ENCODE measurements at places on chromosomes 5 and 9. TPM values are rescaled to one million over a fixed set of nuclear protein-coding genes. Genes with fewer than 3 reads are reported as not detected.

DNA sequence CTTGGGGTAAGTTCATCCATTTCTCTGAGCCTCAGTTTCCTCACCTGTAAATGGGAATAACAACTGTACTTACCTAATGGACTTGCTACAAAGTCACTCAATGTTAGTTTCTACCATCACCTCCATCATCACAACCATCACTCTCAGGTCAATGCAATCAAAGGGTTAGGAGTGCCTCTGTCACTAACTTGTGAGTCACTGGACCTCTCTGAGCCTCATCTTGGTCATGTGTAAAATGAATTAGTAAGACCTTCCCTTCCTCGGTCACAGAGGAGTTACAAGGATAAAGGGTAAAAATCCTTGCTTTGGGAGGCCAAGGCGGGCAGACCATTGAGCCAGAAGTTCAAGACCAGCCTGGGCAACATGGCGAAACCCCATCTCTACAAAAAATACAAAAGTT lies 12.8 kb downstream of the FABP6 start:
- DNase-seq: no peak

GRCh38 chr9:116580853-116581252 lies 106.3 kb upstream of the TRIM32 start:
- no peak for DNase-seq

EPB41L4B gene
- total RNA-seq: 8.1 TPM

FOXD4L5 gene
- total RNA-seq: not detected
